Cortex of kidney (tissue), 1 donor: ENCODE measurements at places on chromosomes 4 and X.

DNA sequence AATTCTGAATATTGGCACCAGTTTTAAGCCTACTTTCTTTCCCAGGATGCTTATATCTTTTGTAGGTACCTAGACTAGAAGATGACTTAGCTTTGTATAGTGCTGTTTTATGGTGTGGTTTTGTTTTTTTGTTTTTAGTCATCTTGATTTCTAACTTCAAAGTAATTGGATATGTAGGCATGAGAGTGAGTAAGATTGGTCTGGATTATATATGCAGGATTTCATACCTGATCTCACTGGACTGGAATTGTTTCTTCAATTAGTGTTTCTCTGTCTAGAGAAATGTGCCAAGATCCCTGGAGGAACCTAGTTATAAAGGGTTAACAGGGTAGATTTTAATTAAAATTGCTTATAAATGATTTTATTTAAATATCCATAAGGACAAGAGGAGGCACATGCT lies 23.1 kb downstream of the NAP1L5 start:
- DNase-seq: no peak

- DNase-seq: no peak
Measured at GRCh38 chr4:114088481-114088880, 109.0 kb upstream of the ARSJ start.

DNA sequence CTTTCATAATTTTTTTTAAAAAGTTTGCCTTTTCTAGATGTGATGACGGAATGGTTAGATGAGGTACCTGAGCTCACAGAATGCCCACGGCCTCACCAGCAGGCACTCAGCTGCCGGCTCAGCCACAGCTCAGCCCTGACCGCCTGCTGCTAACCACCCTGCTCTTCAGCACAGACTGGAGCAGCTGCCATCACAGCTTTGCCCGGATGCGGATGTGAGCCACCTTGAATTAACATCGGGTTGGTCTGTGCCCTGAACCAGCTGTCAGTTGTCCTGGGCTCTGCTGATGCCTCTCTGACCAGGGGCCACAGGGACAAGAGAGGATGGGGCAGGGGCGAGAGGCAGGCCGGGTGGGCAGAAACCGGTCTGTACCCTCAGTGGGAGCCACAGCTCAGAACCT lies 93.3 kb downstream of the HMX1 start:
- no peak for DNase-seq

DNA sequence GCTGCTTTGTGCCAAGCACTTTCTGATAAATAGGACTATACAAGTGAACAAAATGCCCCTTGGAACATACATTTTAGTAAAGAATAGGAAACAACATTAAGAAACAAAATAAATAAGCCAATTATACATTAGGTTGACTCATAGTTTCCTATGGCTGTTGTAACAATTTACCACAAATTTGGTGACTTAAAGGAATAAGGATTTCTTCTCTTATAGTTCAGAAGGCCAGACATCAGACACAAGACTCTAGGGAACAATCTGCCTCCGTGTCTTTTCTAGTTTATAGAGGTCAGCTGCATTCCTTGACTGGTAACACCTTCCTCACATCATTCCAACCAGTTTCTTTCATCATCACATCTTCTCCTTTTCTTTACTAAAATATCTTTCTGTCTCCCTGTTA lies 235.9 kb upstream of the PCDH18 start:
- DNase-seq: no peak

- DNase-seq: no peak
Measured at GRCh38 chrX:54530357-54530900, 410 bp downstream of the GNL3L start.

DNA sequence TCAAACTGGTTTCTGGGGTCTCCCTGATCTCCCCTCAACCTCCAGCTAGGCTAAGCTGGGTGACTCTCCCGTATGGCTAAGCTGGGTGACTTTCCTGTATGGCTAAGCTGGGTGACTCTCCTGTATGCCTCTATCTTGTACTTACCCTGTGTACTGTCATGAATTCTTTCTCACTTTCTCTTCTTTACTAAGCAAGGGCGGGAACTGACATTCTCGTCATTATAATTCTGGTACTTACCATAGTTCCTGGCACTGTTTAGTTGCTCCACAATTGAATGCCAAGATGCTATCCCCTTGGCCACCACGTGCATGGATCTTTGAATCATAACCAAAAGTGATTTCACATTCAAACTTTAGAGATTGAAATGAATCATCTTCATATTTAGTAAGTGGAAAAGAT lies 8.8 kb downstream of the INTU start:
- no peak for DNase-seq

DNA sequence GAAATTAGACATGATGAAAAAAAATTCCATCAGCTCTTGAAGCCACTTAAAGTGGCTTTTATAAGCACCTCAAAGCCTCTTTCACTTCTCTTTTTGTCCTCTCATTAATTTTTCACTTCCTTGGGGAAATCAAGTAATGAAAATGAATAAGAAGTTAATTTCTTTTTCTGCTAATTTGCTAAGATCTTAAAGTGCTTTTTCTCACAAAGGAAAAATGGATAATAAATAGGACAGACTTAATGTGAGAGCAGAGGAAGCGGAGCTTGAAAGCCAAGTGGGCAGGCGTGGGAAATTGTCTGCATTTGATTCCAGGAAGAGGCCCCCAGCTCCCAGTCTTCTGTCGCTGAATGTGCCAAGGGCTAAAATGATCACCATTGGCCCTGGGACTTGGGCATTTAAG lies 28.6 kb downstream of the CDS1 start:
- DNase-seq: no peak

- DNase-seq: no peak
Measured at GRCh38 chr4:177464026-177464425, 21.8 kb upstream of the AGA start.

DNA sequence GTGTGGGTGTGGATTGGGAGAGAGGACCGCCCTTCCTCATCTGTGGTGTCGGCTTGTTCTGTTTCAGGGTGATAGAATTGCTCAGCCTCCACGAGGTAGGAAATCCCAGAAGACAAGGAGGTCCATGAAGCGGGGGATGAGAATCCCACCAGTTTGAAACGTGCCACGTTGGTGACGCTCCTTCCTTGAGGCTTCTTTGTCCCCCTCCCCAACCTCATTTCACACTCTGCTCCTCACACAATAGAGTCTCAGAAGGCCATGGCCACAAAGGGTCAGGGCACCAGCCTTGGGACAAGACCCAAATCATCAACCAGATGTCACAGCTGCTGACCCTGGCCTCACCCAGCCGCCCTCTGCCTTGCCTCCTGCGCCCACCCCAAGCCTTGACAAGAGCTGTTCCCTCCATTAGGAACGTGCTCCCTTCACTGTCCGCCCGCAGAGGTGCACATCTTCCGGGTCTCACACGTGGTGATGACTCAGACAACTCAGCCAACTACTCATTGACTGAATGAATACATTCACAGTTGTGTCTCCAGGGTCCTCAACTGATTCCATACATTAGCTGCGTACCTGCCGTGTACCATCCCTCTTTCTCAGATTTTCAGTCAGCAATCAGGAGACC lies 18.3 kb downstream of the BLOC1S4 start:
- DNase-seq: no peak

- no peak for DNase-seq
Measured at GRCh38 chrX:33434256-33435092, 223.1 kb upstream of the DMD start.

GRCh38 chr4:17332478-17332877 lies 179.4 kb downstream of the QDPR start:
- no peak for DNase-seq

- no peak for DNase-seq
Measured at GRCh38 chrX:149848855-149849254, 32.1 kb upstream of the MAGEA8 start.

- DNase-seq: no peak
Measured at GRCh38 chr4:15536552-15537499, 67.1 kb downstream of the CC2D2A start.

GRCh38 chr4:67933755-67934154 lies 29.5 kb downstream of the TMPRSS11A start:
- DNase-seq: no peak

GRCh38 chr4:79652738-79653137 lies 244.7 kb upstream of the GK2 start:
- no peak for DNase-seq

GRCh38 chr4:26916195-26916594 lies 55.6 kb downstream of the STIM2 start:
- DNase-seq: no peak

- no peak for DNase-seq
Measured at GRCh38 chr4:161342881-161343568, 820.8 kb downstream of the FSTL5 start.

DNA sequence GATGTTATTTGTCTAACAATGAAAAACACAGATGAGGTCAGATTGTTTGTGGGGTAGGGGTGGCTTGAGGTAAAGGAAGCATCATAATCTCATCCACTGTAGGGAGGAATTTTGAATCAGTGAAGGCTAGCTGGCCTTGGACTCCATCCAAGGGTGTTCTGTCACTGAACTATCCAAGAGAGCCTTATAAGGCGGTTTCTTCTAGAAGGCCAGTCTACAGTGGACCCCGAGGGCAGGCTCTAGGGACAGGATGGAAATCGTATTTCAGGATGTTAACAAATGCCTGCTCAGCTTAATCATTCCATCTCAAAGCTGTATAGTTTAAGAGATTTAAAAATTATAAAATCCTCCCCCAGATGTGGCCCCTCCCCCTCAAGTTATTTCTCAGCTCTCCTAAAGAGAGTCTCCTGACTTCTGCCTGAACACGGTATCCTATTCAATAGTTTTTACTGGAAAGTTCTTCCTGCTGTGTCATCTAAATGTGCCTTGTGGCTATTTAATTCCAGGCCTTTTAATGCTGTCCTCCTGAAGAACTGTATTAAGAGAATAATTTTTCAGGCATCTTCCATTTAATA lies 8.0 kb downstream of the IGFBP7 start:
- no peak for DNase-seq

- no peak for DNase-seq
Measured at GRCh38 chrX:9557521-9557920, 92.7 kb downstream of the TBL1X start.

- DNase-seq: no peak
Measured at GRCh38 chr4:52714597-52715254, 36.5 kb downstream of the ERVMER34-1 start.

DNA sequence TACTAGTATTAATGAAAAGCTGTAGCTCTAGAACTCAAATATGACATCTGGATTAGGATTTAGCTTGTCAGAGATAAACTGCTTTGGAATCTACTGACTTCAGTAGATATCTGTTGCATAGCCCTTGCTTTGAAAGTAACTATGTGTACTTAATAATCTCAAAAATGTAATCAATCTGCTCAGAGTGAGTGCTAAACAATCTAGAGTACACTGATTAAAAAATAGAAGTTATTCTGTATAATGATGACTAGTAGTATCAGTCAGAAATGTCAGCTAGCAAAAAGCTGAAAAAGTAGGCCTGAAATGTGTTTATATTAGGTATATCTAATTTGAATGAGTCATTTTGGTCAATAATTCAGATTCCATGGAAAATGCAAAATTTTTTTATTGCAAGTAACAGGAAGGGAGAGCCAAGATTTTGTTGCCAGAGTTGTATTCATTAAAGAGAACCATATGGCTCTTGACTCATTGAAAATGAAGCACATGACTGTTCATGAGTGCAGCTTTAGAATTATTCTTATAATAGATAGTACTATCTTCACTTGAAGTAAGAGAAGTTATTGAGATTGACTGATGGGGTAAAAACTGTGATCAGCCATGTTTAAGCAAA lies 20.0 kb downstream of the CLCN3 start:
- no peak for DNase-seq

DNA sequence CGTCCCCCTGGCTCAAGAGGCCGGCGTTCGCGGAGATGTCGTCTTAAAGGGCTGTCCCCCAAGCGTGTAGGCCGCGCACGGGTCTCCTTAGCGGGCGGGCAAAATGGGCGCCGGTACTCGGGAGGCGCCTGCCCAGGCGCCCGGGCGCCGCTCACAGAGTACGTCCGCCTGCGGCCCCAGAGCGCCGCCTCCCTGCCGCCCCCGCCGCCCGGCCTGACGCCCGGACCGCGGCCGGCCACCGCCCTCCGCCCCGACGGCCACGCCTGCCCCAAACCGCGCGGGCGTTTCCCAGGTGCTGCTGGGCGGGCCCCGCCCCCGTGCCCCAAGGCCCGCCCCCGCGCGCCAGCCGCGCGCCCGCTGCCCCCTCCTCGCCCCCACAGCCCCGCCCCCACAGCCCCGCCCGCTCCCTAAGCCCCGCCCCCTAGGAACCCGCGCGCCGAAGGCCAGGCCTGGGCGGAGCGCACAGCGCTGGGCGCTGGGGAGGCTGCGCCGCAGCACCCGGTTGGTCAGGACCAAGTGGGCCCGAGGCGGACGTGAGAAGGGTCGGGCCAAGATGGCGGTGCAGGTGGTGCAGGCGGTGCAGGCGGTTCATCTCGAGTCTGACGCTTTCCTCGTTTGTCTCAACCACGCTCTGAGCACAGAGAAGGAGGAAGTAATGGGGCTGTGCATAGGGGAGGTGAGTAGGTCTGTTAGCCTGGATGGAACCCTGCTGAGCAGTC lies at the start of the genes BRCC3, CMC4 and MTCP1:
Gene BRCC3 (plus strand): TSS at position 534 of the 719 bp plus-strand sequence. CDS start 20 bp downstream, at position 554.
Gene CMC4 (minus strand): TSS at position 162 of the 719 bp plus-strand sequence. CDS start 7,113 bp downstream, outside the sequence.
Gene MTCP1 (minus strand): TSS at position 162 of the 719 bp plus-strand sequence. CDS start 5,126 bp downstream, outside the sequence.
- no peak for DNase-seq

DNA sequence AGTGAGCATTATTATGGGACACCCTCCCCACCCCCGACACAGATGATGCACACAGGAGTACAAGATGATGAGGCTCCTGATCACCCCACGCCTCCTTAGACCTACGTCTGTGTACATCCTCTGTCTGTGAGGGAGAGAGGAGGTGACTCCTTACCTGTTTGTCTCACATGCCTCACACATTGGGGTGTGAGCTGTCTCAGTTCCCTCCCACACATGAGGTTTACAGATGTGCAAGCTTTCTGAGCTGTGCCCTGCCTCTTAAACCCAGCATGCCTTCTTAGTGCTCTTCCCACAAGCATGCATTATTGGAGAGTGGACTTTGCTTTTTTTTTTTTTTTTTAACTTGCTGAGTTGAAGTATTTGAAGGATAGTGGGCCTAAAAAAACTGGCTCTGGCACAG lies 76.7 kb downstream of the CLCN5 start:
- no peak for DNase-seq

DNA sequence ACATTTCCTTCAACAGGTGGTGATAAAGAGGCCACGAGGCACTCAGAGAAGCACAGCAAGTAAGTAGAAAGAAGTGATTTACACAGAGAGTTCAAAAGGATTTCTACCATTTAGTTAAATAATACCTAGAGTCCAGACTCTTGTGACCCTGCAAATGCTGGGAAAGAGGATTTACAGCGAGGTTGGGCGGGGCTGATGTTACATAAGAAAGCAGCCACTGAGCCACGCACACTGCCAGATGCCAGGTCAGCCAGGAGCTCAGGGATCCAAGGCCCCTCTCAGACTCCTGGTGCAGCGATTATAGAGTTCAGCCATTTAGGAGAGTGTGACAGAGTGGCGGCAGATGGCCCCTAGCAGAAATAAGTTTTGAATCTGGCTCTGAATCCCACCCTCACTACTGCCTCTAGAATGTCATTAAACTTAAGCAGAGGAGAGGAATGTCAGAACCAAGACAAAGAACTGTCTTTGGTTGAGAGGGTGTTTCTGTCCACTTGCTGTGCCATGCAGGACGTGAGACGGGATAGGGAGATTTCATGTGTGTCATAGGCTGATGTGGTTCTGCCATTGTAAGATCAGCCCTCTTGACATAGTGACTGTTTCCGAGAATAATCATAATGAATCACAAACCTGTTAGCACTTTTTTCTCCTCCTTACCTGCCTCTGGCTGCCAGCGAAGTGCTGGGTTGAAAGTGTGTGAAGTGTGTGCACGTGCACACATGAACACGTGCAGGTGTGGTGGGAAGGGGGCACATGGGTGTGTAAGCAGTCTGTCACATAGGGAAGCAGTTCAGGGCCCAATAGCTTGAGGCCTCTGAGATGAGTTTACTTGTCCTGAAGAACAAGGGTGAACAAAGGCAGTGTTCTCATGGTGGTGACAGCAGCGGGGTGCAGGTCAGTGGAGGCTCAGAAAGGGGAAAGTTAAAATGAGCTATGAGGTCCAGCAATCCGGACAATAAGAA lies 50.1 kb downstream of the MFAP3L start:
- no peak for DNase-seq

GRCh38 chrX:37755025-37755424 lies 24.8 kb upstream of the CYBB start:
- no peak for DNase-seq
